Amniotic stem cell (primary cell): ENCODE measurements at places on chromosomes 16 and 17.

DNA sequence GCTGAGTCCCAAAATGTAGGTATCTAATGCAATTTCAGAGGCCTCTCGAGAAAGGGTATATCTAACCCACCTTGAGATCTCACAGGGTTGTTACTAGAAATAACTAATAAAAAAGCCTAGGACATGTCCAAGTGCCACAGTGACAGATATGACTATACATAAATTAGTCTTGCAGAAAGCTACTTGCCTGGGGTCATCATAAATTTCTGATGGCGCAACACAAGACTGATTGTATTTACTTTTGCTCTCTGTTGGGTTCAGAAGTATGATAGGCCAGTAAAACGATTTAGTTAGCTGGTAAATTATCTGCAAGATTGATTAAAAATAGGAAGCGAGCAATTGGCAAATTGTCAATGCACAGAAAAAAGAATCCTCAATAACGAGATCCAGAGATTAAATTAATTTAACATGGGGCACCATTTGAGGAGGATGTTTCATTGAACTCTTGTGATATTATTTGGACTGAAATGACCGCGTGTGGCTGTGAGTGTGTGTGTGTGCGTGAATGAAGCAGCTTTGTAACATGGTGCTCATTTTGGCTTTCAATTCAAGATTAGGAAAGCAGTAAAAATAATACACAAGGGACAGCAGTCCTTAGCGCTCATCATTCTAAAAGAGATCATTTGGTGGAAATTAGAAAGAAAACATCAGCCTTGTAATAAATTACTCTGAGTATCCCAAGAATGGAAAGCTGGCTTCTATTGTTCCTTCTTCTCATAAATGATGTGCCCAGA, 157.4 kb upstream of the ZFHX3 start:
- no peak for DNase-seq

- DNase-seq: no peak
Measured at GRCh38 chr17:8012996-8013640, 10.7 kb downstream of the GUCY2D start.

DNA sequence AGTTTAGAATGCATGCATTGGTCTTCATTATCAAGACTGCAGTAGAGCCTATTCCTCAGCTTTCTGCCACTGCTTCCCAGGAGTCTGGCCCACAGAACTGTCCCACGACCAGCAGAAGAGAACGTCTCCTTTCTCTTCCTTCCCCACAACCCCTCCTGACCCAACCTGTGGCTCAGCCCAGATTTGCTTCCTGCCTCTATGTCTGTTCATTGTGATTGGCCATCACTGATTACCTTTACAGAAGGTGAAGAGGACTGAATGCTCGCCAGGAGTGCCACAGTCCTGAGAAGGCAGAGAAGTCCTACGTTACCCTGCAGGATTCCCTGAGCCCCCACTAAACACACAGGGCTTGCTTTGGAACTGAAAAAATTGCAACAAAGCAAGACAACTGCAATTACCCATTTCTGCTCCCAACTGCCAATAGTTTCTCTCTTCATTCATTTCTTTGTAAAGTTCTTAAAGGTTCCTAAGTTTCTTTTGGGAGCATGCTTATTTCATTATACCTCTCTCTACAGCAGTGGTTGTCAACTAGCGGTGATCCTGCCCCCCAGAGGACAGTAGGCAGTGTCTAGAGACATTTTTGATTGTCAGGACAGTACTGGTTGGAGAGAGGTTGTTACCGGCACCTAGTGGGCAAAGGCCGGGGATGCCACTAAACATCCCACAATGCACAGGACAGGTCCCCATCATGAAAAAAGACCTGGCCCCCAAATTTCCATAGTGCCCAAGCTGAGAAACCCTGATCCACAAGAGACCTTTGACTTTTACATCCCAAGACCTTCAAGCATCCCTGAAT, 4.5 kb upstream of the NAT9 start:
- no peak for DNase-seq

- DNase-seq: no peak
Measured at GRCh38 chr17:3887804-3888203, 5.0 kb downstream of the CAMKK1 start.

GRCh38 chr17:19996086-19996485, 13.1 kb upstream of the SPECC1 start:
- DNase-seq: no peak

GRCh38 chr16:17768257-17768656, 297.5 kb upstream of the XYLT1 start:
- no peak for DNase-seq

GRCh38 chr16:86501989-86502855, 8.1 kb upstream of the FOXF1 start:
- DNase-seq: no peak

DNA sequence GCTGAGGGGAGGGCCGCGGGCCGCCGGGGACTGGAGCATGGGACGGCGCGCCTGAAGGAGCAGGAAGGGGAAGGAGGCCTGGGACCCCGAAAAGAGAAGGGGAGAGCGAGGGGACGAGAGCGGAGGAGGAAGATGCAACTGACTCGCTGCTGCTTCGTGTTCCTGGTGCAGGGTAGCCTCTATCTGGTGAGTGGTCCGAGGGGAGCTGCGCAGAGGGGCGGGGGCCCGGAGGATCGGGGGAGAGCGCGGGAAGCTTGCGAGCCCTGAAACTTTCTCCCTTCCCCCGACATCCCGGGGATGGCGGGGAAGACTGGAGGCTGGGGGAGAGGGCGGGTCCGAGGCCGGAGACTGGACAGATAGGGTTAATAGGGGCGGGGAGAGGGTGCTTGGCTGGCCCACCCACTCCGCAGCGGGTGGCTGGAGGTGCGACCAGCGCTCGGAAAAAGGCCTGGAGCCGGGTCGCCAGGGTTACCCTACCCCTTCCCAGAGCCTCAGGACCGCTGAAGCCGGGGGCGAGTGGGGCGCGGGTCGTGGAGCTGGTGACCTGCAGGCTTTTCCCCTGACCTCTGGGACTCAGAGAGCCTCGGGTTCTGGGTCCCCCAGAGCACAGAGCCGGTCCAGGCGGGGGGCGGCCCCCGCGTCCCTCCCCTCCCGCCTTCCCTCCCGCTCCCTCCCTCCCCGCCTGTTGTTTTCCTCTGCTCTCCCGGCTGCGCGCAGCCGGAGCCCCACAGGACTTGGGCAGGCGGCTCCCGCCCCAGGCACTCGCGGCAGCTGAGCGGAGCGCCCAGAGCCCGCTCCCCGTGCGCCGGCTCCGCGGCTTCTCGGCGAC, 631 bp downstream of the NXPH3 start:
- DNase-seq: peak; percentile 37

GRCh38 chr17:41547378-41547841, 19.3 kb upstream of the KRT19 start:
- no peak for DNase-seq

- DNase-seq: peak; percentile 62
Measured at GRCh38 chr17:75872434-75873351, 5.7 kb downstream of the TRIM47 start.

- no peak for DNase-seq
Measured at GRCh38 chr17:67116045-67116575, 71.8 kb downstream of the CACNG1 start.

GRCh38 chr17:73066148-73066884, 26.2 kb downstream of the SLC39A11 start:
- DNase-seq: no peak

- DNase-seq: no peak
Measured at GRCh38 chr17:59292174-59292523, 39.3 kb upstream of the YPEL2 start.

- DNase-seq: no peak
Measured at GRCh38 chr17:39867880-39868553, at the start of gene ZPBP2. Gene ZPBP2 (plus strand): TSS chr17:39868202. CDS start chr17:39868355, 153 bp downstream.

- no peak for DNase-seq
Measured at GRCh38 chr16:7025616-7026190, 306.9 kb upstream of the RBFOX1 start.

DNA sequence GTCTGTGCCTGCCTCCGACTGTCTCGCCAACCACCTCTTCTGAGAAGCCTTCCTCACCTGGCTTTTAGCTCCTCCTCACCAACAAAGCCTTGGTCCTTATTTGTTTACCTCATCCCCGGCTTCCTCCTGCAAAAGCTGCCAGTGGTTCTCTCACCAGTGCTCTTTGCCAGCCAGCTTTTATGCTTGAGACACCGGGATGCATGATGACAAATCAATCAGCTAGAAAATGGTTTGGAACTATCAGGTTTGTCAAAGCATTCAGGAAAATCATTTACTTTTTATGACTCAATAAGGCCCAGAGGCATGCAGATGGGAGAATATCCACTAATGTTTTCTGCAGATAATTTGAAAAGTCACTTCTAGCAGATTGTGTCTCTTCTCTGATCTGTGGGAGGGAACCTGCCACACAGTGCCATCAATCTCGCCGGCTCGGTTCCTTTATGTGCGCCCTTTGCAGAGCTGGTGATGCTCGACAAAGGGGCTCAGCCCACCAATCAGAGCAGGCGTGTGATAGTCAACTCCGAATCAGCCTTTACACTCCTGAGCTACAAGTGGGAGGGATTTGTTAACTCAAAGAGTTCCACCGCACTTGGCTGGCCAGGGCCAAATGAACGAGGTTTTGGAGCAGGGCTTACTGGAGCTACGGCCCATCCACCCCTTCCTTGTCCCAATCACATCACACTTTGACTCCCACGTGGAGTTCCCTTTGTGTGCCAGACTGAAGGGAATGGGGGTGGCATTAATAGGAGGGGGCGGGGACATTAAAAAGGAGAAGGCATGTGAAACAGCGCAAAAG, 85.8 kb downstream of the MRC2 start:
- no peak for DNase-seq

GRCh38 chr17:31327534-31328159, 6.2 kb upstream of the EVI2A start:
- peak; percentile 35 for DNase-seq

- DNase-seq: no peak
Measured at GRCh38 chr17:79671085-79671694, 59.6 kb upstream of the ENPP7 start.

DNA sequence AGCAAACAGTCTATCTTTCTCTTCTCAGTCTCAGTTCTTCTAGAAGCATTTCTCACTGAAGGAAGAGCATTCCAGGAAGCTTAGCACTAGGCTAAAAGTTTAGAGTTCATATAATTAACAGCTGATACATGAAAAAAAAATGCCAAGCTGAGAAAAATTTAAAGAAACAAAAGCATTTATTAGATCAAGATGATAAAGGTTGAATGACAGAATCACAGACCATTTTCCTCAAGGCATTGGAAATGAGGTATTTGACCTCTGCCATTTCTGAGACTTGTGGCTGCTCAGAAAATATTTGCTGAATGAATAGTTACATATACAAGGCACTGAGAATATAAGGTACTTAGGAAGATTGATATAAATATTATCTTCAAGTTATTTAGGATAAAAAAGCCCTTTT, 901.6 kb upstream of the GOT2 start:
- DNase-seq: no peak

- no peak for DNase-seq
Measured at GRCh38 chr17:76581515-76581914, 4.1 kb downstream of the ST6GALNAC2 start.

DNA sequence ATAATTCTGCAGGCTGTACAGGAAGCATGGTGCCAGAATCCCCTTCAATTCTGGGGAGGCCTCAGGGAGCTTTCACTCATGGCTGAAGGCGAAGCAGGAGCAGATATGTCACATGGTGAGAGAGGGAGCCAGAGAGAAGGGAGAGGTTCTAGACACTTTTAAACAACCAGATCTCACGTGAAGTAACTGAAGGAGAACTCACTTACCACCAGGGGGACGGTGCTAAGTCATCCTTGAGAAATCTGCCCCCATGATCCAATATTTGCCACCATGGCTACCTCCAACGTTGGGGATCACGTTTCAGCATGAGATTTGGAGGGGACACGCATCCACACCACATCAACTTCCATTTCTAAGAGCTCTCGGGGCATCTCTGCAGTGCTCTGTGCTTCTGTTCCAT, 37.4 kb upstream of the GNA13 start:
- DNase-seq: no peak

GRCh38 chr17:32970281-32970680, 21.4 kb upstream of the SPACA3 start:
- DNase-seq: no peak

- no peak for DNase-seq
Measured at GRCh38 chr16:69936252-69936651, 14.9 kb upstream of the CLEC18A start.

DNA sequence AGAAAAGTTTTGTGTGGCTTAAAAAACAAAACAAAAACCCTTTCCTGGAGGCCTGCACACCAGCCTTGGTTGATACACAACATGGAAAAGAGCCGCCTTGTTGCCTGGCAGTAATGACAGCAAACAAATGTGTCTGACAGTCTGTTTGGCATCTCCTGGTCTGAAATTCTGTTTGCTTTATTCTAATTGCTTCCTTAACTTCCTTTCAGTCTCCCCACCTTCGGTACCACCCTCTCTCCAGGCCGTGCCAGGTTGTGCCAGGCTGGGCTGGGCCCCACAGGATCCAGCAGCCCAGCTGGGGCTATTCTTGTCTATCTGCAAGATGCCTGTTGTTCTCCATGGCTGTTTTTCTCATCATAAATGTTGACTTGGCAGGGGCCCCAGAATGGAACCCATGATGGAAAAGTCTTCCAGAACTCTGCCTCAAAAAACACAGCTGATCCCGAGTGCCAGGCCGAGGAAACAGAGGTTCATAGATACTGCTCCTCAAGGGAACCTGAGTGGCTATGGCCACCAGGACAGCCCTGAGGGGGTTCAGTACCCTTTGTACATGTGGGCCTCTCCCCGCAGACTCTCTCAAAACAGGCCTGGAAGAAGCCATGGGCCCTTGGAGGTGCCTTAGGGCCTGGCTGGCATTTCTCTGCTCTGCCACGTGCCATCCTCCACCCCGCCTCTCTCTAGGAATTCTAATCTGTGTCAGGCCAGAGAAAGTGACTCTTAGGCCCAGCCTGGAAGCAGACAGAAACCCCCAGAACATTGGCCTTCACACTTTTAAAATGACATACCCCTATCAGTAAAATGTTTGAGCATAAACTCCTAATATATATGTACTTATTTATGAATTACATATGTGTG, 50.5 kb downstream of the YPEL2 start:
- no peak for DNase-seq

DNA sequence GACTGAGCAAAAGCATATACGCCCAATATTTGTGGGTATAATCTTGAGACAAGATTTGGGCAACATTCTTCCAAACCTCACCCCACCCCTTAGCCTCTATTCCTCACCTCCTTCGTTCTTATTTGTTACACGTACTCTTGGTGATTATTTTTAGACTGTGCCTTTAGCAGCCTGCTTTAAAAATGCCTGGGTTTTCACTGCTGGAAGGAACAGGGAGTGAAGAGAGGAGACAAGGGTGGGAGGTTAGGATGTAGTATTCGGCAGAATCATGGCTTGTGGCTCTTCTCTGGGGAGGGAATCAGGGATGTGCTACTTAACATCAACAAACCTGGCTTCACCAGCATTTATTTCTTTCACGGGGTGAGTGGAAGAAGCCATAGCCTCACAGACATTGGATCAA, 11.6 kb downstream of the ALKBH5 start:
- DNase-seq: no peak
